Fibroblast of upper back skin (primary cell): ENCODE measurements at places on chromosomes 5 and 9.
A peak's percentile ranks its signal among the peaks of the same experiment; 100 is the strongest.

DNA sequence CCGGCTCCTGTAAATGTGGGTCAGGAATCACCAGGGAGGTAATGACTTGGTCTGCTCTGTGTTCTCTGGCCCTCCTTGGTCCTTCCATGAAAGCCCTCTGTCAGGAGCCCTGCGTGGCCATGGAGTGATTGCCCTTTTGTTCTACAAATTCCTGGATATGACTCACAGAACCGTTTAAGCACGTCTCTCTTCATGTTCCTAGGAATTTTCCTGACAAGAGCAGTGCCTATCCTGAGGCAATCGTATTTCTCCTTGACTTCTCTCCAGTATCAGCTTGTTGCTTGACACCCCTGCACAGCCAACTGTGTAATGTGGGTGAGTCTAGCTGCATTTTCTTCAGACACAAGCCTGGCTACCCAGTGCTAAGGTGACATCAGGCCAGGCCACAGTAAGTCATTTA, 274.3 kb upstream of the ZNF462 start:
- DNase-seq = peak; percentile 77

DNA sequence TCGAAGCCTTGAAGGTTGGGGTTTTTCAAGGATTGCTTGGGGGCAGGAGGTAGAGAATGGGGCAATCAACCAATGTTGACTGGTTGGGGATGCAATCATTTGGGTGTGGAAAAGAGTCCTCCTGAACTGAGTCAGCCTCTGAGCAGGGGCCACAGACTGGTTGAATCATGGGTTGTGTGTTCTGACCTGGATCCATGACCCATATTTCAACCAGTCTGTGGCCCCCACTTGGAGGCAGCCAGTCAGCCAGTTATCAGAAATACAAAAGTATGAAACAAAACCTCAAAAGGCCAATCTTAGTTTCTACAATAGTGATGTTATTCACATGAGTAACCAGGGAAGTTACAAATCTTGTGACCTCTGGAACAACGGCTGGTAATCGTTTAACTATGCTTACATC, 81.4 kb upstream of the RANBP6 start:
- DNase-seq = peak; percentile 62

DNA sequence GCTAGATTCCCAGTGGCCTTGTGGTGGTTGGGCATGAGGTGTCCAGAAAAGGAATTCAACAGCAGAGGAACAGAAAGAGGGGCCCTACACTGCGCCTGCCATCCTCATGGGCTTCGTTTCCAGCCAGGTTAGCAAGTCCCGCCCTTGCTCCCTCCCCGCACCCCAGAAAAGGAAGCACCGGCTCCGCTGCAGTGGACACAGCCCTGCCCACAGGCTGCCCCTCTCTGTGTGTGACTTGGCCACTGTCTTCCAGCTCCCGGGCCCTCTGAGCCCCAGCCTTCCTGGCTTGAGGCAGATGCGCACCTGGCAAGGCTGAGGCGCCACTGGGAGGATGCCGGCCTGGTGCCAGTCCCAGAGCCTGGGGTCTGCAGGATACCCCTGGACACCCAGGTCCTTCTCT, 305.0 kb upstream of the IRX4 start:
- DNase-seq = no peak

- peak; percentile 15 for DNase-seq
Measured at GRCh38 chr5:154421868-154422267, 23.9 kb upstream of the SAP30L start.

DNA sequence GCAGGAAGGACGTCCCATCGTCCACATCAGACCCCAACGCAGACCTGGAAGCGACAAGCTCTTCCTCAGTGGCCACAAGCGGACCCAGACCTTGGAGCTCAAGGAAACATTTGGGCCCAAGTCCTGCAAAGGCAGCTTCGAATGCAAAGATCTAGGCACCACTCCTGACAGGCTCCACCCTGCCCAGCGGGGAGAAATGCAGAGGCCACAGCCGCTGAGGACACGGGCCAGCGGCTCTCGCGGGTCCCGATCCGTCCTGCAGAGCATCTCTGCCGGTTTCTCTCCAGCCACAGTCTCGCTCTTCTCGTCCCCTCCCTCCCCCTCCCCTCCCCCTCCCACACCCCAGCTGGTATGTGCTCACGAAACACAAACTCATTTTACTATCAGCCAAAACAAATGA, 4.9 kb downstream of the SOHLH1 start:
- DNase-seq = no peak
